ENCODE measurements at places on chromosomes 1 and 21.

- no peak for DNase-seq
Measured at GRCh38 chr1:205589046-205589445, 42.8 kb downstream of the ELK4 start.

DNA sequence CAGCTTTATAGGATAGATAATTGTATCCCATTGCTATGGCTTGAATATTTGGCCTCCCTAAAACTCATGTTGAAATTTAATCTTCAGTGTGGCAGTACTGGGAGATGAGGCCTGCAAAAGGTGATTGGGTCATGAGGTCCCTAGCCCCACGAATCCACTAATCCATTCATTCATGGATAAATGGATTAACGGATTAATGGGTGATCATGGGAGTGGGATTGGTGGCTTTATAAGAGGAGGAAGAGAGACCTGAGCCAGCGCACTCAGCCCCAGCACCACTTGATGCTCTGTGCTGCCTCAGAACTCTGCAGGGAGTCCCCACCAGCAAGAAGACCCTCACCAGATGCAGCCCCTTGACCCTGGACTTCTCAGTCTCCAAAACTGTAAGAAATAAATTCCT lies 32.0 kb downstream of the S100A6 start:
- DNase-seq: no peak

GRCh38 chr1:117735045-117735992 lies 129.5 kb downstream of the TENT5C start:
- peak; percentile 6 for DNase-seq

DNA sequence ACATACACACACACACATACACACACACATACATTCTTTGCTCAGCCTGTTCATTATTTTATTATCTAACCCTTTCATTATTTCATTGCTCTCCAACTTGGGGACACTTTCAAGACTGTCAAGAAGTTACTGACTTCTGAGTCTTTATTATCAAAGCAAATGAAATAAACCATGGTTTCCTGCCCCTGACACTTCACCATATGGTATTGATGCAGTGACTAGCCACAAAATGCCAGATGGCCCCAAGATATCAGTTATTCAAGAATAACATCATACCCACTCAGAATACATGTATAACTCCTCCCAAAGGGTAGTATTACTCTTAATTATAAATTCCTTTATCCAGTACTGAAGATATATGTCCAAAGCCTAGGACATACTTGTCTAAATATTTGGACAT lies 197.3 kb downstream of the MRPL39 start:
- no peak for DNase-seq

DNA sequence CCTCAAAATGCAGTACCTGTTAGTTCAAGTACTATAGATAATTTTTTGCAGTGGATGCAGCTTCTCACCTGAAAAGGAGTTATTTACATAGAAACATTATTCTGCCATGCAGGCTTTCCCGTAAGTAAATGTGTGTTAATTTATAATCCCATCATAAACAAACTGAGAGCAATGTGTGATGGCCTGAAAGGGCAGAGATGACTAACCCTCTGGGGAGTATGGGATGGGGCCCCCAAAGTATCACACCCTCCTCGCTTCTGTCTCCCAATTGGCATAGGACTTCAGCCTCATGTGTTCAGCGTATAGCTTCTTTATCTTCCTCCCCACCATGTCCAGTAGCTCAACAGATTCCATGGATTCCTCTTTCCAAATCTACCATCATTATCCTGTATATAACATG lies 7.6 kb downstream of the HMGCL start:
- no peak for DNase-seq

- DNase-seq: no peak
Measured at GRCh38 chr1:6447818-6448748, 17.9 kb downstream of the TNFRSF25 start.

DNA sequence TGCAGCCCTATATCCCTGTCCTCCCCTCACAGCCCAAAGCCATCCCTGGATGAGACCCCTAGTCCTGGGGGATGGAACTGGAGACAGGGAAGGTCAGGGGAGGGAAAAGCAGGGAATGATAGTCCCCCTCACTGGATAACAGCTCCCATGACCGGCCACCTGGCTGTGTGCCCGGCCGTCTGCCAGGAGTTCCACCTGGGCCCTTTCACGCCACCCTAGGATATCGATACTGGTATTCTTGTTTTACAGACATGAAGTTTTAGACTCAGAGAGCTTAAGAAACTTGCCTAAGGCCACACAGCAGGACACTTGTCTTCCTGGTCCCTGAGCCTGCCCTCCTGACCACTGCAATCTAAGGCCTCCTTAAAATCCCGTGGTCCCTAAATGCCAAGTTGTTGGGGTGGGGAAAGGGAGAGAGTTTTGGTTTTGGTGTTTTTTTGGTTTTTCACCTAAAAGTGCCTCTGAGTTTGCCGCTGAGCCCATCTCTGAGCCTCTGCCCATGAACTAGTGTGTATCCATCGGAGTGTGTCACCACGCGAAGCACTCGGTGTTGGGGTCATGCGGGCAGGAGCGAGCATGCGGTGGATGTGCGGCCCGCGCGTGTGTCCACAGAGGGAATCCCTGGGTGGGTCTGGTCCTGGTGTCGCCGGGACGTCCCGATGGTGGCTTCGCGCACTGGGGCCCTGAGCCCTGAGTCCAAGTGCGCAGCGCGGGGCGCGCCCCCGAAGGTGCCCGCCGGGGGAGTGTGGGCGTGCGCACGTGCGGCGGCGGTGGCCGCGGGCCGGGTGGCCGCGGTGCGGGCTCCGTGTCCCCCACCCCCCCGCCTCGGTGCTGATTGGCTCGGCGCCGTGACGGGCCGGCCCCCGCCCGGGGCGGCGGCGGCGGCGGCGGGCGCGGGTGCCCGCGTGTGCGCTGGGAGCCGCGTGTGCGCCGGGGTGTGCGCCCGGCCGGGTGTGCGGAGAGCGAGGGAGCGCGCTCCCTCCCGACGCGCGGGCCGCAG lies at the start of gene EPHA8:
TSS of gene EPHA8 (plus strand) at position 906 of the 1,000 bp plus-strand sequence. CDS start 147 bp downstream, outside the sequence.
- no peak for DNase-seq

DNA sequence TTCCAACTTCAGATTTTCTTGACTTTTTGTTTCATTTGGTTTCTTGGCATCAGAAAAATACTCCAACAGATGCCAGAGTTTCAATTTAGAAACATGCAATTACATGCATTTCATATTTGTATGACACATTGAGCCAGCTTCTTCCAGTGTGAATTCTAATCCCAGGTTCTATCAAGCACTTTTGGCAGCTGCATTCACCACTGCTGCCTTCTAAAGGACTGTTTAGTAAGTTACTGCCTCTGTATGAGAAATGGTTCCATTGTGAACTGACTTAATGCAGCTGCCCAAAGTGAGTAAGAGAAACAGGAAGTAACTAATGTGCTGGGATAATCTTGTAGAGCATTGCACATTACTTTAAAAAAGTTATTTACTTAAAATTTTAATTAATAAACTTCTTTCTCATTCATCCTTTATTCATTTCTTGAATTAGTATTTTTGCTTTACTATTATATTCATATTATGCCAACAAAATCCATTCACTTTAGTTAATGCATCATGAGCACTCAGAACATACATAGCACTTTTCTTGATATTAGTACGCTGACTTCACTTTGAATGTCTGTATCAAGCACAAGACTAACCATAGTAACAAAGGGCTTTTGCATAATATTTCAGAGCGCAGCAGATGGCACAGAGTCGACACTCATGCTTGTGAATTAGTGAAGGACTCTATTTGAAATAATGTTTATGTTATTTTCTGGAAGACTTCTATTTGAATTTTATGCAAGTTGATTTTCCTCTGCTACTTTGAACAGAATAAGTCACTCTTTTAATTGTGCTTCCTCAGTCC lies 9.8 kb downstream of the RGS18 start:
- DNase-seq: no peak

- no peak for DNase-seq
Measured at GRCh38 chr21:18840239-18840638, 436.7 kb upstream of the TMPRSS15 start.

- no peak for DNase-seq
Measured at GRCh38 chr1:211231873-211232272, 27.3 kb upstream of the RCOR3 start.

- DNase-seq: no peak
Measured at GRCh38 chr1:57066980-57067610, 101.3 kb upstream of the C8B start.

- no peak for DNase-seq
Measured at GRCh38 chr1:95197616-95198252, 36.3 kb upstream of the RWDD3 start.

- DNase-seq: no peak
Measured at GRCh38 chr1:214402613-214403083, 121.7 kb downstream of the SMYD2 start.

GRCh38 chr1:40143891-40144575 lies 17.2 kb upstream of the RLF start:
- DNase-seq: peak; percentile 37

- no peak for DNase-seq
Measured at GRCh38 chr1:19591482-19592091, 52.5 kb upstream of the NBL1 start.

DNA sequence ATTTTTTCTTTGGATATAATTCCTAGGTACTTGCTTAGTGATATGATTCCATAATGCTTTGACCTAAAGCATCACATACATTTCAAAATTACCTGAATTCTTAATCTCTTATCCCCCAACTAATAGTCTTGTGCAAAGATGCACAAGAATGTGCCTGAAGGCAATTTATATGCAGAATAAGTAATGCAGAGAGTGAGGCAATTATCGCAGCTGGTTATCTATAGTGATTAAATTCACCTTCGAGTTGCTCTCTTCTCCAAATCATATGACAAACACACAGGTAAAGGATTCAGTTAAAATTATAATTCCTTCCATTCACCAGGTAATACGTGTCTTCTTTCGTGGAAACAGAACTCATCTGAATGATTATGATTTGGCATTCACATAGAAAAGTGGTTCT lies 717.3 kb downstream of the MRPL39 start:
- DNase-seq: no peak

GRCh38 chr1:183896466-183897048 lies 91.6 kb downstream of the RGL1 start:
- DNase-seq: no peak

DNA sequence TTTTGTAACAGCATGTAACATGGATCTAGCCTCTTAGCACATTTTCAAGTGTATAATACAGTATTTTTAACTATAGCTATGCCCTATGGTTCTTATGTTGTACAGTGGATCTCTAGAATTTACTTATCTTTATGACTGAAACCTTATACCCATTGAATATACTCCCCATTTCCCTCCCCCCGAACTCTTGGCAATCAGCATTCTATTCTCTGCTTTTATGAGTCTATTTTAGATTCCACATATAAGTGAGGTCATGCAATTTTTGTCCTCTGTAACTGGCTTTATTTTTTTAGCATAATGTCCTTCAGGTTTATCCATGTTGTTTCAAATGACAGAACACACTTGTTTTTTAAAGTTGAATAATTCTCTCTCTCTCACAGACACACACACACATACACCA lies 3.1 kb upstream of the GBP6 start:
- DNase-seq: no peak

GRCh38 chr1:116842654-116843053 lies 67.1 kb upstream of the PTGFRN start:
- DNase-seq: no peak

DNA sequence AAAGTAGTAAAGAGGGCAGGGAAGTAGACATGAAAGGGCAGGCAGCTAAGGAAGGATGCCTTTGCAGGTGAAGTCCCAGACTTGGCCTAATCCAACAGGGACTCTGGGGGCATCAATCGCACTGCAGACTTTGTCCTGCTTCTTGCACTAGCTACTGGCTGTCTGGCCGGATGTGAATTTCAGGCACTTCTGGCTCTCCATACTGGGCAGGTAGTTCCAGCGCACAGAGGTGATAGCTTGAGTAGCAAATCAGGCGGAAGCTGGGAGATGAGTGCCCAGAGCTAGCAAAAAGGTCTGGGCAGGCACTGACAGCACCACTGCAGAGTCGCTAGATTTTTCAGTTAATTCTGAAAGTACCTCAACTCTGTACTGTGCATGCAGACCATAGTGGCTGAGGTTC lies 997 bp downstream of the RSPH1 start:
- no peak for DNase-seq

DNA sequence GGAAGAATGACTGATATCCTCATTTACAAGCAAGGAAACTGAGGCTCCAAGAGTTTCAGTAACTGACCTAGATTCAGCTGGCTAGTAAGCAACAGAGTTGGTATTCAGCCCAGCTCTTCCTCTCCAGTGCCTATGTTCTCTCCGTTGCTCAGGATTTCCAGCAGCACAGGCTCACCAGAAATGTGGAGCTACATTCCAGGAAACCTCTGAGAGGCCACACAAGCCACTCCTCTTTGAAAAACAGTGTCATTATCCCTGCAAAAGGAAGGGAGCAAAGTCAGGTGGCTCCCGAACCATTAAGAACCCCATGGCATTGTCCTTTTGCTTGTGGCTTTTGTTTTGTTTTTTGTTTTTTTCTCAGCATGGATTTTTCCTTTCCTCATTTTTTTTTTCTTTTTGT lies 40.6 kb upstream of the DUSP10 start:
- DNase-seq: no peak

GRCh38 chr1:210448297-210448892 lies 119.7 kb downstream of the HHAT start:
- DNase-seq: no peak

DNA sequence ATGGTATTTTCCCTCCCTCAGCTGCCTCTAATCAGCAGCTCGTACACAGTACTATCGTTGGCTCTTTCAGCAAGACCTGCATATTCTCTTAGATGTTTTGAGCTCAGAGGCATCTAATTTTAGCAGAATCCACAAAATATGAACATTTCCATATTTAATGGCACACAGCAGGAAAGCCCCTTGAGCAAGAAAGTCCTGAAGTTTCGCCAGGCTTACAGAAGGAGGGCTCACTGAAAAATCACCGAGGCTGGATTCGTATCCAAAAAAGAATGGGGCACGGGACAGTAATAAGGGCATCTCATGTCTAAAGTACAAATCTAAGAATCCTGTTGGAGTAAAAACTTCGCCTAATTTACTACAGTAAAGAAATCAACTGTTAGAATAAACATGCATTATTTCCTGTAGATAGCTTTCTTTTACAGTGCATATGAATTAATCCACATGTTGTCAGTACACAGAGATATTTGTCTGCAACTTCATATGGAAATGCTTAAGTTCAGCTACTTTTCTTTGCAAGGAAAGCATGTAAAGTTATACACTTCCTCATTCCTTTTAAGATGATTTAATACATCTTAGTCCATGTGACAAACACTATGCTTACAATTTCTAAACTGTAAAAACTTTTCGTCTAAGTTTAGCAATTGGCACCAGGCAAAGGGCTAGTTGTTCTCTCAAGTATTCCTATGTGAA lies 1205.3 kb upstream of the ADGRL4 start:
- DNase-seq: no peak

GRCh38 chr1:224377676-224378006 lies 21.0 kb downstream of the CNIH4 start:
- no peak for DNase-seq

GRCh38 chr1:212561501-212561931 lies 47.0 kb upstream of the ATF3 start:
- DNase-seq: no peak

DNA sequence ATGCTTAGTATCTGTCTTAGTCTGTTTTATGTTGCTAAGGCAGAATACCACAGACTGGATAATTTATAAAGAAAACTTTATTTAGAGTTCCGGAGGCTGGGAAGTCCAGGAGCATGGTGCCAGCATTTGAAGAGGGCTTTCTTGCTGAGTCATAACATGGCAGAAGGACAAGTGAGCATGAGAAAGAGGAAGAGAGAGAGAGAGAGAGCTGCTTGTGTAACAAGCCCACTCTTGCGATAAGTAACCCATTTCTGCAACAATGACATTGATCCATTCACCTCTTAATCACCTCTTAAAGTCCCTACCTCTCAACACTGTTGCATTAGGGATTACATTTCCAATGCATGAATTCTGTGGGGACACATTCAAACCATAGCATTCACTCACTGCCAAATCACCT lies 11.7 kb upstream of the MYOCOS start:
- no peak for DNase-seq

- peak; percentile 20 for DNase-seq
Measured at GRCh38 chr1:184941735-184942134, 32.6 kb downstream of the NIBAN1 start.

Data from stimulated activated CD4-positive, alpha-beta T cell treated with anti-CD3 and anti-CD28 coated beads, Interleukin-12 subunit alpha, Interleukin-12 subunit beta, amount 100 ng/mL, for 48 hours (primary cell).